ENCODE measurements at places on chromosomes 11 and 22. TPM values are rescaled to one million over a fixed set of nuclear protein-coding genes. Genes with fewer than 3 reads are reported as not detected.

The ZNRF3 gene
- 15.6 TPM for total RNA-seq

The NOL12 gene
- total RNA-seq, result 47.9 TPM

The OR10D3 gene
- not detected for total RNA-seq

The KCTD14 gene
- 26.8 TPM for total RNA-seq

The MGAT3 gene
- 0.65 TPM for total RNA-seq

The CLP1 gene
- 13.1 TPM for total RNA-seq

The CCDC116 gene
- 0.29 TPM for total RNA-seq

Data from epithelial cell of proximal tubule (primary cell).